ENCODE measurements at places on chromosomes 16 and 17. TPM values are rescaled to one million over a fixed set of nuclear protein-coding genes. Genes with fewer than 3 reads are reported as not detected.
A peak's percentile ranks its signal among the peaks of the same experiment; 100 is the strongest.

DNA sequence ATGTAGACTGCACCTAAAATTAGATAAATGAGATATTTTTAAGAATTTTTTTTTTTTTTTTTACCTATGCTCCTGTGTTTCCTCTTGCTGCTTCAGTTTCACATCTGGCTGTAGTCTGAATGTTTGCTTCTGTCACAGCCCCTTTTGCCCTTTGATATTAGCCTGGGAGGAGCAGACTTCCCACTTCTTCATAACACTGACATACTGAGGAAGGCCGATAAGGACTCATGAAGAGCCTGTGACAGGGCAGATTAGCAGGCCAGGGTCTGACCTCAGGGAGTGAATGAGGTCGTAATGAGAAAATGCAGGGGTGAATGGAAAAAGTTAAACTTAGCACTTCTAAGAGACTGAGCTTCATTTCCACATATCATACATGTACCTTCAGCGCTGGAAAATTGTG lies at the start of gene SLFN14:
Gene SLFN14, minus strand, starts transcription at position 117 of the 400 bp plus-strand sequence. CDS start 2,757 bp downstream, outside the sequence.
- DNase-seq: no peak

The ASGR1 gene
- 0.30 TPM for total RNA-seq

The BANP gene
- 15.5 TPM for total RNA-seq

The KRTAP4-4 gene
- not detected for total RNA-seq

The SETD1A gene
- 11.0 TPM for total RNA-seq

- DNase-seq: no peak
These were observed 14.1 kb downstream of the RMI2 start for GRCh38 chr16:11359370-11359769.

The SDK2 gene
- 1.5 TPM for total RNA-seq

GRCh38 chr17:71522383-71522782 lies 598.4 kb upstream of the SOX9 start:
- no peak for DNase-seq

DNA sequence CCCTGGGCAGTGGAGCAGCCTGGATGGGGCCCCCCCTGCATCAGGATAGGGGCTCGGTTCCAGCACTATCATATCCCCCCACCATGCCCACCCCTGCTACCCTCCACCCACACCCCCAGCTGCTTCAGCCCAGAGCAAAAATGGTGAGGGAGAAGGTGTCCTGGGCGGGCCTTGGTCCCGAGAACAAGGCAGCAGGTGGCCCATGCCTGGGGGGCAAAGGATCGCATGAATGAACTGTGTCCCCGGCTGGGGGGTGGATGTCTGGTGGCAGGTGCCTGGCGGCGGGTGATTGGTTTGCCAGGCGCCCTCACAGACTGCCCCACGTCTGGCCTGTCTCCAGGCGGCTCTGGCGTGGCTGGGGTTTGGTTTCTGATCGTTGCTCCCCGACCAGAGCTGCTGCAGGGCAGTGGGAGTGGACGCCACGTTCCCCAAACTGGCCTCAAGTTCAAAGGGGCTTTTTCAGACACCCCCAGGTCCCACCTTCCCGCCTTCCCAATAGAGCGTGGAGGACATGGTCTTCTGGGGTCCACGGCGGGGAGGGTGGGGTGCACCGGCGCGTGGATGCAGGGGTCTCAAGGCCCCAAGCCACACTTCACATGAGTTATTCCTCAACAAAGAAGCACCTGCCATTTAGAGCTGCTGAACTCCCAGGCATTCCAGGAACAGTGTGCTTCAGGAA lies 12.6 kb downstream of the UTS2R start:
- no peak for DNase-seq

DNA sequence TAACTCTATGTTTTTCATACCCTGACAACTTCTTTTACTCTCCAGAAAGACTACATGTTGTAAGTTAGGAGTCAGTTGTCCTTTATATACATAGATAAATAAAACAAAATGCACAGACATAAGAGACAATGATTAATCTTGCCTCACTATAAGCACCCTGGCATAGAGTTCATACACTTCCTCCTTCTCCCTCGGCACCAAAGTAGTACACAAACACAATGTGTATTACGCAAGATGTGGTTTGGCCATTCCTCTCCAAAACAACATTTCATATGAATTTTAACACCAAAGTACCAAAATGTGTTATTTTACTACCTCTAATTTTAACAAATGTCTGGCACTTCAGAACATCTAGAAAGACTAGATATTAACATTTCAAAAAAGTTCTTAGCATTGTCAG lies 17.2 kb upstream of the SLFN11 start:
- DNase-seq: no peak

The KRT36 gene
- not detected for total RNA-seq

The TAC4 gene
- not detected for total RNA-seq

The GPR179 gene
- total RNA-seq: not detected

DNA sequence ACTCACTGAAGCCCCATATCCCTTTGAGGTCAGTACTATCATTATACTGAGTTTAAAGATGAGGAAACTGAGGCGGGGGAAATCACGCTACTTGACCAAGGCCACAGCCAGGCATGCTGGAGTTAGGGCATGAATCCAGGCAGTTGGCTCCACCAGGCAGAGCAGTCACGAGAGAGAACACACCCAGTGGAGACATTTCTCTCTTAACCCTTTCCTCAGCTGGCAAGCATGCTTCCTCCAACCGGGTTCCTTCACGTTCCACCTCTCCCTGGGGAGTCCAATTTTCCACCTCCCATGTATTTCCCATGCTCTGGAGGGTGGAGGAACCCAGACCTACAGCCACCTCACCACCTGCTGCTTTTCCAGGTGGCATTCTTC lies 32.8 kb downstream of the VAC14 start:
- DNase-seq: no peak

DNA sequence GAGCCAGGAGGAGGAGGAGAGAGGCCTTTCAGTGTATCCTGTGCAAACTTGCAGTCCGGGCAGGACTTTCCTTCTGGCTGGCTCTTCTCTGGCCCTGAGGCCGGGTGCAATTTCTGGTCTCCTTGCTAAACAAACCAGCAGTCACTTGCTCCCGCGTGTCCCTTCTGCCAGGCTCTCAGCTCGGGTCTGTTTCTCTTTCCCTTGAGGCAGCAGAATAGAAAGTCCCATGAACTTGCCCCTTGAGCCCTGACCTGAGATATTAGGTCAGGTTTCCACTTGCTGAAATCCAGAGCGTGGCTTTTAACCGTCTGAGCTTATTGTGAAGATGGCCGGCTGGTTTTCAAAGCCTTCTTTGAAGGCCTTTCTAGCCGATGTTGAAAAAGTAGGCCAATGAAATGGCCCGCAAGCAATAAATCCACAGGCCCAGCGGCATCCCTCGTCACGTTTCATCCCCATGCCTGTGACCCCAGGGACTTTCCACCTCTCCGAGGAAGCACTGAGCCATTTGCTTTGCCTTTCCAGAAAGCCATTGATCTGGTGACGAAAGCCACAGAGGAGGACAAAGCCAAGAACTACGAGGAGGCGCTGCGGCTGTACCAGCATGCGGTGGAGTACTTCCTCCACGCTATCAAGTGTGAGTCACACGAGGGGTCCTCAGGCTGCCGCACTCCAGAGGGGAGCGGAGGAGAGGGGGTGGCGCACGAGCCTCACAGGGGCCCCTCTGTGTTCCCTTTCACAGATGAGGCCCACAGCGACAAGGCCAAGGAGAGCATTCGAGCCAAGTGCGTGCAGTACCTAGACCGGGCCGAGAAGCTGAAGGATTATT lies 4.5 kb downstream of the VPS4A start:
- DNase-seq: no peak

GRCh38 chr17:39950871-39951348 lies 11.9 kb upstream of the GSDMA start:
- peak; percentile 64 for DNase-seq

The EFCAB3 gene
- total RNA-seq: not detected

- no peak for DNase-seq
These were observed 9.4 kb downstream of the C16orf89 start for GRCh38 chr16:5056352-5056751.

The TSPAN10 gene
- total RNA-seq: not detected
